Breast epithelium (tissue), 4 donors: ENCODE measurements at places on chromosomes 1 and 21. TPM values are rescaled to one million over a fixed set of nuclear protein-coding genes. Genes with fewer than 3 reads are reported as not detected.

- H3K36me3 ChIP-seq = no peaks in the 10 kb centered on the region
- H3K4me3 ChIP-seq = peak overlapping the region; percentile 67
- peaks cover 4% of the 10 kb centered on the region for H3K4me1 ChIP-seq
- peak overlapping the region; percentile 97 for H3K27ac ChIP-seq
Measured at GRCh38 chr1:226109829-226110248, 47.3 kb downstream of the H3-3A start.

DNA sequence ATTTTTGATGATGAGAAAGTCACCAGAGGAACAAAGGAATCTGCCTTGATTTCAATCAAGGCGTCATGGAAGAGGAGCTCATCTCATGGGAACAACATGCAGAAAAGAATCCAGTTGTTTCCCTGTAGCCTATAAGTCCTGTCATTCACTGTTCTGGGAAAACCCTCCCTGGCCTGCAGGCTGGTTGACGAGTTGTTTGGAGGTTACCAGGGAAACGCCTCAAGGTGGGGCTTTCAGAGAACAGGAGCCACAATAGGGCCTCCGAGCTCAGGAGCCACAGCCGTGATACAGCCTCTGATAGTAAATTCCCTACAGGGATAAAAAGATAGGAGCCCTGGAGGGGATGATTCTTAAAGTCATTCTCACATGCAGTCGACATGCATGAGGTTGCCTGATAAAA lies 135.2 kb downstream of the PSMG1 start:
- no peak overlapping the region for H3K4me3 ChIP-seq
- H3K27me3 ChIP-seq = no peaks in the 10 kb centered on the region
- no peaks in the 10 kb centered on the region for H3K4me1 ChIP-seq

GRCh38 chr1:69648486-69648885 lies 80.8 kb downstream of the LRRC7 start:
- no peak overlapping the region for H3K4me3 ChIP-seq
- no peak for DNase-seq
- no peaks in the 10 kb centered on the region for H3K27me3 ChIP-seq
- H3K4me1 ChIP-seq = no peaks in the 10 kb centered on the region
- no peak overlapping the region for H3K27ac ChIP-seq

DNA sequence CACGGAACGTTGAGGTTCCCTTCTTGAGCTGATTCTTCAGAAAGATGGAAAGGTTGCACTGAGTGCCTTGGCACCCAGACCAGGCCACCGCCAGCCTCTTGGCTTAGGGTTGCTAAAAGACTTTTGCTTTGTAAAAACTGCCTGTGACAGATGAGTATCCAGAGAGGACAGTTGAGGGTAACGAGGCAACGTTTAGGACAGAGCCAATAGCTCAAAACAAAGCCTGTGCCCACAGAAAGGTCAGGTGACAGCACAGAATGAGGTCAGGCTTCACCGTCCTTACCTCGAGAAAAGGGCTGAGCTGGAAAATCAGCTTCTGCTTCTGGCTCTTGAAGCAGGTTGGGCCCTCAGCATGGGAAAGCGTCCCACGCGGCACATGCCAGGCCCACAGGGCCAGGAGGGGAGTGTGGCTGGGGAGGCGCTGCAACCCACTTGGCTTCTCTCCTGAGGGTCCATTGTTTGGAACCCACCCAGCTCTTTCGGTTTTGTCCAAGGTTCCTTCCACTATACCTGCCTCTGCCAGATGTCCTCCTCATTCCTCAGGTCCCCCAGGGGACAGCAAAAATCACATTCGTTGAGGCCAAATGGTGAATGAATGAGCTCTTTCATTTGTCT lies 55.5 kb downstream of the SCCPDH start:
- H3K4me3 ChIP-seq = no peak overlapping the region
- no peaks in the 10 kb centered on the region for H3K36me3 ChIP-seq
- DNase-seq = no peak
- H3K27ac ChIP-seq = no peak overlapping the region
- H3K27me3 ChIP-seq = no peaks in the 10 kb centered on the region

- no peak overlapping the region for H3K27ac ChIP-seq
- H3K4me3 ChIP-seq = no peak overlapping the region
Measured at GRCh38 chr1:185560760-185561159, 173.4 kb upstream of the HMCN1 start.

DNA sequence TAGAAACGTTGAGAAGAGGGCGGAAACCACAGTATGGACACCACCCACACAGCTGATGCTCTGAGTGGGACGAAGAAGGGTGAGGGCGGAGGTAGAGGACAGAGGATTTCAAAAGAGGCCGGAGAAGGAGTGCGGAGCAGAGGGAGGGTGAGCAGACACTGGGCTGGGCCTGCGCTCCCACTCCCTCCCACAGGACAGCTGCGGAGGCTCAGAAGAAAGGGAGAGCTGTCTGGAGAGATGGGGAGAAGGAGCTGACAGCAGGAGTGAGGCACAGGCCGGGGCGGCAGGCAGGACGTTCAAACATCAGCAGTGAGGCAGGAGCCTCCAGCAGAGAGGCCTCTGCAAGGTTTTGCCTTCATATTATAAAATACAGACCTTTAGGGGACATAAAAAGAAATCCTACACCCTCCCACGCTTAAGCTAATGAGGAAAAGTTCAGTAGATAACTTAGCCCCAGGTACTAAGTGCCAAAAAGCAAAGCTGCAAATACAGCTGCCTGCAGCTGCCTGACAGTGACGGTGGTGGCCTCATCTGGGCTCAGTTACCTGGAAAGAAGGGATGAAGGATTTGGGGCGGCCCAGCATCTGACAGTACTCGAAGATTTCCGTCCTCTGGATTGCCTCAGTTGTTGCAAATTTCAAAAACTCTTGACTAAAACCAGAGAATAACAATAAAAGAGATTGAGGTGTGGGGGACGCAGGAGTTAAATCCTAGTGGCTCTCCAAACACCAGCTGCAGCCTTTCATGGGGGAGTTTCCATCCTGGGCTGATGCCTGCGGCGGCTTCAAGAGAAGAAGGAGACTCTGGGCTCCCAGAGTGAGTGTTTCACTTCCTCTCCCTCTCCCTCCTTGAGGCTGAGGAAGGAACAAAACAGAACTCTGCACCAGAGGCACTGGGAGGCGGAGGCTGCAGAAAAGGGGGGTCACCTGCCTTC lies 25.6 kb downstream of the SEC16B start:
- no peaks in the 10 kb centered on the region for H3K4me1 ChIP-seq
- no peak overlapping the region for H3K27ac ChIP-seq
- no peaks in the 10 kb centered on the region for H3K36me3 ChIP-seq
- no peaks in the 10 kb centered on the region for H3K27me3 ChIP-seq
- no peak for DNase-seq
- no peak overlapping the region for H3K4me3 ChIP-seq

- H3K27ac ChIP-seq = no peak overlapping the region
- H3K36me3 ChIP-seq = no peaks in the 10 kb centered on the region
- no peak for DNase-seq
- H3K27me3 ChIP-seq = no peaks in the 10 kb centered on the region
Measured at GRCh38 chr21:24223624-24224023, 1383.7 kb downstream of the MRPL39 start.

GRCh38 chr1:109466452-109467300 lies at the start of gene SYPL2:
TSS of gene SYPL2 (plus strand) at chr1:109466546. CDS start at chr1:109466844, 298 bp downstream.
- DNase-seq = no peak
- peak within 1 kb of the TSS; percentile 69 for H3K4me3 ChIP-seq
- no peaks in the 10 kb centered on the region for H3K36me3 ChIP-seq
- peaks cover 60% of the 10 kb centered on the region for H3K27me3 ChIP-seq
- no peak within 1 kb of the TSS for H3K27ac ChIP-seq
- H3K4me1 ChIP-seq = no peaks in the 10 kb centered on the region

SHISAL2A gene
- total RNA-seq = not detected

LDLRAD2 gene
- not detected for total RNA-seq

GRCh38 chr1:85289207-85289847 lies 12.9 kb upstream of the BCL10 start:
- H3K36me3 ChIP-seq = no peaks in the 10 kb centered on the region
- H3K4me3 ChIP-seq = no peak overlapping the region
- H3K27me3 ChIP-seq = no peaks in the 10 kb centered on the region

- no peak for DNase-seq
- H3K36me3 ChIP-seq = no peaks in the 10 kb centered on the region
- no peak overlapping the region for H3K27ac ChIP-seq
- H3K4me1 ChIP-seq = peaks cover 10% of the 10 kb centered on the region
Measured at GRCh38 chr1:58702261-58703141, 2.6 kb upstream of the MYSM1 start.

DNA sequence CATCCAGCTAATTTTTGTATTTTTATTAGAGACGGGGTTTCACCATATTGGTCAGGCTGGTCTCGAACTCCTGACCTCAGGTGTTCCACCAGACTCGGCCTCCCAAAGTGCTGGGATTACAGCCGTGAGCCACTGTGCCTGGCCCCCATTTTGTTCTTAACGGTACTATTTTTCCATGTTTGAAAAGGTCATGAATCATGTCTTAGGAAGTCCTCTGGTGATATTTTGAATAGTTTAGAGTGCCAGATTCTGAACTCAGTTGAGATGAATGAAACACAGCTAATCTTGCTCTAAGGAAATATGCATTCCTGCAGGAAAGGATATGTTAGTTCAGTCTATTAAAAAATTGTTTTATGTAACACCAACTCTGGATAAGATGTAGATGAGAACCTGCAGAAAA lies 62.6 kb upstream of the ATP2B4 start:
- H3K36me3 ChIP-seq = no peaks in the 10 kb centered on the region
- no peaks in the 10 kb centered on the region for H3K27me3 ChIP-seq
- DNase-seq = no peak
- no peak overlapping the region for H3K4me3 ChIP-seq
- H3K4me1 ChIP-seq = no peaks in the 10 kb centered on the region
- no peak overlapping the region for H3K27ac ChIP-seq

DNA sequence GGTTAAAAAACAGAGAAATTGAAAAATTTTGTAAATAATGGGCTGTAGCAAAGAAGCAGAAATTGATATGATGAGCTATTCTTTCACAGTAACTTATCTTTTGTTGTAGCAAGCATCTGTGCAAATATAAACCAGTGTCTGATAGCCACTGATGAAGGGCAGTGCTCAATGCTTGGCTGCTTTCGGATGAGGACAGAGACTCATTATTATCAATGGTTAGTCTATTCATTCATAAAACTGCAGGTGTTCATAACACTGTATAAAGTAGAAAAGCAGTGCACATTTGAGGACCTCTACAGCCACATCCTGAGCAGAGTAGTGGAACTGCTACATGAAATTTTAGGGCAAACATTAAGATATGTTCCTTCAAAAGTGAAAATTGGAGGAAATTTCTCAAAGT lies 107.2 kb downstream of the FAF1 start:
- H3K4me3 ChIP-seq = no peak overlapping the region
- no peak overlapping the region for H3K27ac ChIP-seq
- H3K27me3 ChIP-seq = no peaks in the 10 kb centered on the region
- no peaks in the 10 kb centered on the region for H3K4me1 ChIP-seq

CHI3L2 gene
- total RNA-seq = 9.5 TPM

DNA sequence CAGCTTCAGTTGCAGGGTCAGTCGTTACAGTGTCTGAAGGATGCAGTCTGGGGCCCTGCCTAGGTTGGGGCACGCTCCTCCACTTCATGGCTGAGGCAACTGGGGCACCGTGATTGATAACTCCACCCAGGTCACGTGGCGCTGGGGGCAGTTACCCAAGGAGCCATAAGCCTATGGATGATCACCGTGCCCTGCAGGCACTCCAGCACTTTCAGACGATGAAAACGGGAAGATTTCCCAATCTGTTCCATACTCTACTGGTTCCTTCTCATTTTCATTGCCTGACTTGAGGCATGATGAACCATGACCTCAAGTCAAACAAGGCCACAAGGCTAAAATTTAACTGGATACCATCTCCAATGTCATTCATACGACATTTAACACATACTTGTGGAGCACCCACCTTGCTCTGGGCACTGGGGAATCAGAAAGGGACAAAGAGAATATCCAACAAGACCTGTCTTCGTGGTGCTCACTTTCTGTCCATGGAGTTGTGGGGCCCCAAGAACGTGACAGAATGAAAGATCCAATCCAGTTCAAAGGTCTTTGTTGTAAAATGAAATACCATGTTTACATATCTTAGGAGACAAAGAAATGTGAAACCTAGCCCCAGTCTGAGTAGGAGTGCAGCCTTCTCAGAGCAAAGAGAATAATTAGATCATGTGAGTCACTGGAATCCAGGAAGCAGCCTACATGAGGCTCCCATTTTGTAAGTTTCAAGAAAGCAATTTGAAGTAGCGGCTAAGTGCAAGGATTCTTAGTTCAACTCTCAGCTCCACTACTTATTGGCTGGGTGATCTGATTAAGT lies 39.4 kb upstream of the SPOCD1 start:
- no peak overlapping the region for H3K4me3 ChIP-seq
- no peaks in the 10 kb centered on the region for H3K27me3 ChIP-seq
- no peak overlapping the region for H3K27ac ChIP-seq
- H3K4me1 ChIP-seq = no peaks in the 10 kb centered on the region

DNA sequence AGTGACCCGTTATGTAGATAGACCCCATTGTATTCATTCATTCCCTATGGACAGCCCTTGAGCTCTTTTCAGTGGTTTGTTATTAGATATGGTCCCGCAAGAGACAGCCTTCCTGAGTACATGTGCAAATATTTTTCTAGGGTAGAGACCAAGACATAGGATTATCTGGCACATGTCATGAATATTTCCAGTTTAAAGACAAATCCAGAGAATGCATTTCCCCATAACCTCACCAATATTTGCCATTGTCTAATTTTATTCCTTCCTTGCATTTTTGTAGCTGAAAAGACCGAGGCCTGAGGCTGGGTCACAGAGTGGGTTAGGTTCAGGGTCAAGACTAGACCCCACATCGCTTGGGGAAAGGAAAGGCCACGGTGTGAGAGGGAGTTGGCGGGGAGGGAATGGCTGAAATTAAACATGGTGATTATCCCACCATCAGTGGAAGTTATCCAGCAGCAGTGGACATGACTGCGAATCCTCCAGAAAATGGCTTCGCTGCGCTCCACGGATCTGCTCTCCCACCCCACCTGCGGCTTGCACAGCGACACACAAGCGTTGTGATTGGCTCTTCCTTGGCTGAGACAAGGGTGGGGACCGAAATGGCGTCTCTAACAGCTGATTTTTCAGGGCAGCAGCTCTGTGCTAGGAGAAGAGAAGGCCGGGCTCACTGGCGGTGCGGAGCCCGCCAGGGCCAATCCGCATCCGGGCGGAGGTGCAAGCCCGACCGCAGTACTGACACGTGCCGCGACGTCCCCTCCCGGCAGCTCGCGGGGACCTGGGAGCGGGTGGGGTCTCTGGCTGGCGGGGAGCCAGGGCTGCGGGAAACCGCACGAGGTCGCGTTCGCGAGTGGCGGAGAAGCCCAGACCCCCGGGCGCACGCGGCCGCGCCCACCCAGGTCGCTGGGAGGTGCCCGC lies 16.1 kb upstream of the STMN1 start:
- no peaks in the 10 kb centered on the region for H3K36me3 ChIP-seq
- H3K27me3 ChIP-seq = peaks cover 5% of the 10 kb centered on the region
- H3K4me1 ChIP-seq = no peaks in the 10 kb centered on the region
- DNase-seq = no peak

CD53 gene
- total RNA-seq = 36.1 TPM

- DNase-seq = no peak
- no peaks in the 10 kb centered on the region for H3K27me3 ChIP-seq
- H3K27ac ChIP-seq = no peak overlapping the region
- no peaks in the 10 kb centered on the region for H3K4me1 ChIP-seq
- no peaks in the 10 kb centered on the region for H3K36me3 ChIP-seq
- no peak overlapping the region for H3K4me3 ChIP-seq
Measured at GRCh38 chr1:161932668-161933067, 91.0 kb downstream of the OLFML2B start.

GREM2 gene
- total RNA-seq = 2.0 TPM

CLIC4 gene
- total RNA-seq = 217 TPM

COL8A2 gene
- total RNA-seq = 20.6 TPM

TMEM52 gene
- total RNA-seq = not detected
